Choroid plexus epithelial cell (primary cell): ENCODE measurements at places on chromosomes 7 and 10.

- no peak for DNase-seq
Measured at GRCh38 chr10:112429654-112430230, 17.0 kb downstream of the ZDHHC6 start.

- peak; percentile 83 for DNase-seq
Measured at GRCh38 chr10:126391192-126391885, 3.1 kb upstream of the ADAM12 start.

DNA sequence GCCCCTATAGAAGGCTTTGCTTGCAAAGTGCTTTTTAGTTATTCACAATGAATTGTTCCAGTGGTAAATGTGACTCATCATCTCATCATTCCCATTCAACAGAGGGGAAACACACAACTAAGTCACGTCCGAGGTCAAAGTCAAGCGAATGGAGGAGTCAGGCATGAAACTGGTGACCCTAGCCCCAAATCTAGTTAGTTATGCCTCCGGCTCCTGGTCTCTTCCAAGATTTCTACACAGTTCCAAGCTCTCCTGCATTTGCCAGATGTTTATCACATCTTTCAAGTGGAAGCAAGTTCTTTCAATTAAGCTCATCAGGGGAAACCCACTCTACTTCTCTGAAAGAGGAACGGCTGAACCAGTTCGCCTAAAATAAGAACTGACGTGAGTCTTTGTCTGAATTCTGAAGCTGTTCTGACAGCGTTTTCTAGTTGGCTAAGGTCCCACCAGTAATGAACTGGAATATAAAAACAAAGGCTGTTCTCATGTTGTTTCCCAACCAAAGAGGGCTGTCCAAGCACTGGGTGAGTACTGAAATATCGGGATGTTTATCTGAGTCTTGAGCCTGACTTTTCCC lies 140.9 kb upstream of the NRBF2 start:
- DNase-seq = peak; percentile 19

- no peak for DNase-seq
Measured at GRCh38 chr10:98038288-98038687, 7.9 kb upstream of the CRTAC1 start.

DNA sequence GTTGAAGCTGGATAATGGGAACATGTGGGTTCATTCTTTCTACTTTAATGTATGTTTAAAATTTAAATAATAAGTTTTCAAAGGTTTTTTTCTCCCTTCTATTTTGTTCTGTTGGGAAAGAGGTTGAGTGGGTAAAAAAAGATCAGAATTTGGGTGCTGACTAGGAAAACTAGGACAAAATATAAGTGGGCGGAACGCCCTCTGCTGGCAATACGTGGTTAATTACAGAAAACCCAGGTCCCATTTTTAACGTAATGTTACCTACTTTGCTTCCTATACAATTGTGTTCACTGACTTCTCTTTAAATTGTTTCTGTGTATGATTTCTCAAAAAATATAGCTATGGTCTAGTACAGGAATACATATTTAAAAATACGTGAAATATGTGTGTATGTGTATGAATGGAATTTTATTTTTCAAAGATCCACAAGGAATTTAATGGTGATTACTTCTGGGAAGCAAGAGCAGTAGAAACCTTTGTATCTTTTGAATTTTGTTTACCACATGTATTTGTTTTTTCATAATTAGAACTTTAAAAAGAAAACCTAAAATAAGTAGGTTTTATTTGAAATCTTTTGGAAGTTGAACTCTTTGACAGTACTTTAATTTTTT lies 8.7 kb downstream of the ECD start:
- DNase-seq = peak; percentile 70

GRCh38 chr7:53485354-53485753 lies 449.9 kb downstream of the POM121L12 start:
- DNase-seq = no peak
